Mesendoderm (in vitro differentiated cells): ENCODE measurements at places on chromosomes 16 and 17.

DNA sequence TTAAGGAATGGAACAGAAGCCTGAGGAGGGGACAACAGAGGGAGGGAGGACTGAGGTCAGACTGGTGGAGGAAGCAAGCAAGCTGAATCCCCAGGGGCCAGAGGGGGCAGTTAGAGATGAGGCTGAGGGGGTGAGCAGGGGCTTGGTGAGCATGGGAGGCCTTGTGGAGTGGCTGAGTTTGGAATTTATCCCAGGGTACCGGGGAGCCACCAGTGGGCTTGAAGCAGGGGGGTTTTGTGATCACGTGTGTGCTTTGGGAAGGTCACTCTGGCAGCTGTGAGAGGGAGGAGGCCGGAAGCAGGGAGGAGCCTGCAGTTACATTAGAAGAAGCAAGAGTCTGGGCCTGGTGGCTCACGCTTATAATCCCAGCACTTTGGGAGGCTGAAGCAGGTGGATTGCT is 9.8 kb upstream of the CTCF start:
- DNase-seq = no peak

- peak; percentile 27 for DNase-seq
Observed at GRCh38 chr17:62966426-62967204, 580 bp downstream of the TANC2 start.

DNA sequence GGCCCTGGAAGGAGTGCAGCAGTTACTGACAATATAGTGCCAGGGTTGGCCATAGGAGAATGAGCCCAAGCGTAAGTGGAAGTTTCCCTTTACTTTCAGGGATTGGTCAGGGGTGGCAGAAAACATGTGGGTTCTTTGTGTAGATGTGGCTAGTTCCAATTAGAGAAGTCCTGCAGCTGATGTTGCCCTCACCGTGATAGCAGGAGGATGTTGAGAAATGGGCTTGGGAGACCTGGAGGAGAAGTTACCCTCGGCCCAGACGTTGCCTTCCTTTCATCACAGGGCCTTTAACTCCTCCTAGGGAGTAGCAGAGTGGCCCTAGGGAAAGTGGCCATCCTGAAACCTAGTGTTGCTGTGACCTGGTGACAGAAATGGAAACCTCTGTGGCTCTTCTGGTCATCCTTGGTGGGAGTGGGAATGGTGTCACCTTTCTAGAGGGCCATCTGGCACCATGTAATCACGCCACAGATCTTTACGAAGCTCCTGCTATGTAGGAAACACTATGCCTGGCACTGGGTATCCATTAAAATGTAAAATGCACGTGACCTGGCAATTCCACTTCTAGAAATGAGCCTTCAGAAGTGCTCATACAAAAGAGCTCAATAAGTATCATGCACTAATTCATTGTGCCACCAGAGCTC is 6.7 kb downstream of the TMEM92 start:
- no peak for DNase-seq

DNA sequence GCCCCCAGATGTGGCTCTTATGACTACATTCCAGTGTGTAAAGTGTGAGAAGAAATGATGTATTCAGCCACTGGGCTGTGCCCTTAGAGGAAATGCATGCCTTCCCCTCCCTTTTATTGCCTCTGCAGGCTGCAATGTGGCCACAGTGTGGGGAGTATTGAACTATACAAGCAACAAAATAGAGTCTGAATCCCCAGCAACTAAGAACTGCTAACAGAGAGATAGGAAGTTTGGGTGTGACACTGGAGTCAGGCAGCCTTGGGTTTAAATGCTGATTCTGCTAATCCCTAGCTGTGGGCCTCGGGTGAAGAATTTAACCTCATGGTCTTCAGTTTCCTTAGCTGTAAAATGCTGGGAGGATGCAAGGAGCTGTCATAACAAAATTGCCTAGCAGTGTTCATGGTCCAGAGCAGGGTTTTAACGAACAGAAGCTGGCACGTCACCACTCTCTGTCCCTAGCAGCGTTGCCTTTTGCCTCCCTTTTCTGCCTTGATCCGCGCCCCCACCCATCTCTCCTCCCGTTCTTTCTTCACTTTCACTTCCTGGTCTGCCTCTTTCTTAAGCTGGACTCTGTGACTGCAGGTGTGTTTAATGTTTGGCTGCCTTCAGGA is 50.3 kb downstream of the KPNA2 start:
- DNase-seq = peak; percentile 32

- no peak for DNase-seq
Observed at GRCh38 chr16:2473999-2474876, 689 bp upstream of the TBC1D24 start.

DNA sequence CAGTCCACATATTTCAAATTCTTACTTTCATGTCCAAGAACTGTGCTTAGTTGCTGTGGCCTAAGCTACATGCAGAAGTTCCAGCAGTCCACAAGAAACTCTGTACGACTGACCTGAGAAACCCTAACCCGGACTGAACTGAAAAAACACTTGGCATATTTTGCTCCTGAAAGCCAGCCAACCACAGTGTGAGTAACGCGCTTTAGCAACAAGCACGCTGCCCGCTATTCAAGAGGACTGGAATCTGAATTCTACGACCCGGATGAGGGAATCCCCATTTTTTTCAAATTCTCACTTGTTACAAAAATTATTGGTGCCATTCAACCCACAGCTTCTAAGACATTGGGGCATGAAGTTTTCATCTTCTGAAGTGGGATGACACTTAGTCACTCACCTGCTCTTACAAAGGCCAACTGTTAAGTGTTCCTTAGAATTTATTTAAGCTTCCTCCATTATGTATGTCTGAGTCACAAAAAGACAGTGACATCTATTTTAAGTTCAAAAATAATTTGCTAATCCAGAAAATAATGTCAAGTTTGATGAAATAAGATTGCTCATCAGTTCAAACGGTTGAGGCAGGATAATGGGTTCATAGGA is 78.7 kb downstream of the CDYL2 start:
- no peak for DNase-seq

- no peak for DNase-seq
Observed at GRCh38 chr16:66510711-66511601, 39.0 kb downstream of the TK2 start.

GRCh38 chr17:63843910-63844677 is 1.6 kb upstream of the SMARCD2 start:
- DNase-seq = no peak

- no peak for DNase-seq
Observed at GRCh38 chr17:32692179-32692578, 184.7 kb downstream of the MYO1D start.

DNA sequence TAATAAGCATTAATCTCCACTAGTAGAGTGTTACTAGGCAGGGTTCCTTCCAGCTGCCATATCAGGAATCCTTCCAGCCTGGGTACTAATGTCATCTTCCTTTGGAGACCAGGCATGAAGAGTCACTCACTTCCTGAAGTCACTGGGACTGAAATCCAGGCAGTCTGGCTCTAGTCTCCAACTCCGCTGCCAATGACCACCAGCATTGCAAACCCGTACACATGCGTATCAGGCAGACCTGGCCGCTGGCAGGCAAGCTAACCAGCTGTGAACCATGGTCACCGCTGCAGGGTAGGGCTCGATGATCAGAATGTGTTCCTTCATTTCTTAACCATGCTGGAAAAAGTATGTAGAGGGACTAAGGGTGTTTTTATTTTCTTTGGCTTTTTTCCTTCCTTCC is 255.5 kb downstream of the CDH13 start:
- DNase-seq = no peak

- DNase-seq = no peak
Observed at GRCh38 chr16:76164970-76165558, 112.1 kb upstream of the CNTNAP4 start.

GRCh38 chr16:57949595-57950238 is 21.2 kb downstream of the CNGB1 start:
- no peak for DNase-seq

DNA sequence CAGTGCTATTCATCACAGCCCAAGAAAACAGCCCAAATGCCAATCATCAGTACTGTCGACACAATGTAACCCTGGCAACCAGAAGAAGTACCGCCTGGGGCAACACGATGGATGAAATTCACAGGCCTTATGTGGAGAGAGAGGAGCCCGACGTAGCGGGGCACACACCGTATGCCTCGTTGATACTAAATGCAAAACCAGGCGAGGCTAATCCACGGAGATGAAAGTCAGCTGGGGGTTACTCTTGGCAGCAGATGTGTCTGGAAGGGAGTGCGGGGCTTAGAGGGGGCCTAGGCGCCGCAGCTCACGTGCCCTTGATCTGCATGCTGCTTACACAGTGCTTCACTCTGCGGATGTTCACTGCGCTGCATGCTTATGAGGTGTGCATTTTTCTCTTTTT is 29.8 kb downstream of the ITGAE start:
- DNase-seq = no peak

DNA sequence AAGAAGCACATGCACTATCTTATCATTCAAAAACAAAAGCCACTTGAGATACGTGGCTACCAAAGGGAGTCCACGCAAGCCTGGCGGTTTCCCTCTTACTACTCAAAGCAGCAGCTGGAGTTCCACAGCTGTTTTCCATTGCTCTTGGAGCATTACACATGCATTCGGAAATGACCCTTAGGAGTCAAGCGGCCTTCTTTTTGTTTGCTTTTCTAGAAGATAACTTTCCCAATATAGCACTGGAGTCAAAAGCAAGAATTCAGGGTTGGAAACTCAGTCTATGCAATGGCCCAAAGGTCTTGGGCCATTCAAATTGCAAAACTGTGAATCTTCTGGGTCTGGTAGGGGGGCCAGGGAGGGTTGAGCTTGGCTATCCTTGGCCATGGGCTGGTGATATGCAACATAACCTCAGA is 97.8 kb upstream of the MAF start:
- DNase-seq = no peak

GRCh38 chr16:2950353-2950724 is 13.7 kb upstream of the KREMEN2 start:
- DNase-seq = no peak

DNA sequence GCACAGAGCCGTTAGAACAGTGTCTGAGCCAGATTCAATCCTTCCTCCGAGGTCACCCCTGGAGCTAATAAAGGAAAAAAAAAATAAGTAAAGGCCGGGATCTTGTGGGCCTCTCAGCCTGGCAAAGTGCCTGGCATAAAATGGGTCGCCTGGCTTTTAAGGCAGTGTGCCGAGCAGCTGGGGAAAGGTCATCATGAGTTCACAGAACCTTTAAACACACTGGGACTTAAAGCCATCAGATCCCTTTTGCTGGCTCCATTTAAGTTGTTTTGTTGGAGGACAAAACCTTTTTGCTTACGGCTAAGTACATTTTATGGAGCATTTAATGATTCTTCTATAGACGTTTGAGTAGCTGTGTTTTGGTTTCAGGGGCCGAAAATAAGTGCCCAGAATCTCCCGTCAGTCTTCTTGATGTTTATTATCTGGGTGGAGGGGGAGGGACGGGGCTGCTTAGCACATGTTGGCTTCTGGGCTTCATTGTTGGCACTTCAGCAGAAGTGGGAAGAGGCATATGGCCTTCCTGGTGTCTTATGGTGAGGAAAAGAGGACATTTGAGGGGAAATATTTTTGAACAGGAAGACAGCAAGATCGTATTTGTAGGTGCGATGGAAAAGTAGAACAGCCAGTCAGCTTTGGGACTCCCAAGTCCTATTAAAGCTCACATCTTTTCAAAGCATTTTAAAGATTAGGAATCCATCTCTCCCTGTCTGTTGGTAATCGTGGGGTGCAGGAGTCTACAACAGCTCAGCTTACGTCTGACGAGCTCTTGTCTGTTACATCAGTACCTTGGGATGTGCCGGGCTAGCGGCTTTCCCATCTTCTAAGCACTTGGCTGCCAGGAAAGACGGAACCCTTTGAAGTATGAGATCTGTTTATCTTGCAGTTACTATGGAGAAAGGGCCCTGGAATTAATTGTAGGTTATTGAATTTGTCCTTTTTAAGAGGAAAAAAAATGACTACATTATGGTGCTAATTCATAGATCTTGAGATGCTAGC is 31.1 kb downstream of the RBFOX1 start:
- peak; percentile 27 for DNase-seq

- DNase-seq = no peak
Observed at GRCh38 chr17:43212641-43213490, 1.2 kb downstream of the TMEM106A start.

DNA sequence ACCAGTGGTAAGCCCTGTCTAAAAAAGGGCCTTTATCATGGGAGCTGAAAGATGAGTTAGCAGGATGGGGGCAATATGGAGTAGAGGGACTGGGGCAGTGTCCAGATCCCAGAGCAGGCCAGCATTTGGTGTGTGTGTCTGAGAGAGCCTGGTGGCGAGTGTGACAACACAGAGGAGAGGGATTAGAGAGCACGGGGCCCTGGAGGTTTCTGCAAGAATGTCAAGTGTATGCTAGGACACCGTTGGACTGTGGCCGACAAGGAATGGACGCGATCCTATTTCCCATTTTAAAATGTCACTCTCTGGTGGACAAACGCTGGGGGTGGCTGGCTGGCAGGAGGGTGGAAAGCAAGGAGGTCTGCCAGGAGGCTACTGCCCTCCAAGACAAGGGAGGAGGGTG is 12.4 kb downstream of the TAC4 start:
- no peak for DNase-seq

GRCh38 chr17:3635474-3636153 is 436 bp downstream of the SHPK start:
- DNase-seq = peak; percentile 53

DNA sequence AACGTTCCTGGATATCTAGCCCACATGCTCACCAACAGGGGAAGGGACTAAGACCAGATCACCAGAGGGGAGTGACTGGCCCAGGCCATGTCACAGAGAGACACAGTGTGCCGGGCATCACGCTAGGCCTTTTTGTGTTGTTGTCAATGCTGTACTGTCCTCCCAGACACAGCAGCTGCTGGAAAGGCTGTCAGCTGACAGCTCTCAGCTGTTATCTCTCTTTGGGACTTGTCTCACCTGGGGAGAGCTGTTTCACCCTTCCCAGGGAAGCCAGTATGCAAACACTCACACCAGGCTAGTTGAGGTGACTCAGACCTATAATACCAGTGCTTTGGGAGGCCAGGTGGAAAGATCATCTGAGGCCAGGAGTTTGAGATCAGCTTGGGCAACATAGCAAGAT is 19.4 kb downstream of the UNC45B start:
- DNase-seq = no peak

DNA sequence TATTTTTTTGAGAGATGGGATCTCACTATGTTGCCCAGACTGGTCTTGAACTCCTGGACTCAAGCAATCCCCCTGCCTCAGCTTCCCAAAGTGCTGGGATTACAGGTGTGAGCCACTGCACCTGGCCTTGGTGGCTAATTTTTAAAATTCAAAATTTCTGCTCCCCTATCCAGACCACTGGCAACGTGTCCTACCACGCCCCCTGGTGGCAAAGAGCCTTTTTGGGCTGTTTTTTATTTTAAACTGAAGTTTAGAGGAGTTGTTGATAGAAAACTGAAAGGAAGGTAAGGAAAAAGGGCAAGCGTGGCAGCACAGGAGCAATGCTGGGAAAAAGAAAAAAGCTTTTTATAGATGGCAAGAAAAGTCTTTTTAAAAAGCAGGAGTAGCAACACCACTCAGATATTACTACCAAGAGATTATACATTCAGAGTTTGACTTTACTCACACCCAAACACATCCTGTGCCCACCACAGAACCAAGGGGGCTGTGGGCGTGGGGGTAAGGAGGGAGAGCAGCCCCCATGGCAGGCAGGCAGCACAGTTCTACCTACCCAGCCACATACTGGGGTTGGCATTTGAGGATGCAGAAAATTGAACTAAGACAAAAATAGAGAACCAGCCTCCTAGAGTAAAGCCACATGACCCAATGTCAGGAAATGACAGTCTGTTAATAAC is 4.2 kb upstream of the MXRA7 start:
- peak; percentile 48 for DNase-seq

- DNase-seq = no peak
Observed at GRCh38 chr16:9271841-9272240, 180.4 kb downstream of the HAPSTR1 start.
